ENCODE measurements at places on chromosomes 4 and X. TPM values are rescaled to one million over a fixed set of nuclear protein-coding genes. Genes with fewer than 3 reads are reported as not detected.

Gene NPY2R
- total RNA-seq = not detected

Gene GRXCR1
- total RNA-seq = not detected

Gene PAGE2
- not detected for total RNA-seq

Gene ACOX3
- total RNA-seq = 37.4 TPM

Gene GPR173
- 6.4 TPM for total RNA-seq

Gene GABRE
- total RNA-seq = 0.21 TPM

Gene NWD2
- total RNA-seq = 0.04 TPM
